ENCODE measurements at places on chromosomes 13 and 19. TPM values are rescaled to one million over a fixed set of nuclear protein-coding genes. Genes with fewer than 3 reads are reported as not detected.

Gene POU4F1
- total RNA-seq: not detected

Gene LSR
- total RNA-seq: 2.3 TPM

Gene SERP2
- total RNA-seq: 2.0 TPM

Gene PPM1N
- total RNA-seq: 1.0 TPM

GRCh38 chr13:111957913-111958450 lies 109.0 kb upstream of the SOX1 start:
- H3K36me3 ChIP-seq: no peaks in the 10 kb centered on the region
- no peak for DNase-seq
- no peaks in the 10 kb centered on the region for H3K27me3 ChIP-seq
- no peak overlapping the region for H3K4me3 ChIP-seq
- H3K4me1 ChIP-seq: no peaks in the 10 kb centered on the region

DNA sequence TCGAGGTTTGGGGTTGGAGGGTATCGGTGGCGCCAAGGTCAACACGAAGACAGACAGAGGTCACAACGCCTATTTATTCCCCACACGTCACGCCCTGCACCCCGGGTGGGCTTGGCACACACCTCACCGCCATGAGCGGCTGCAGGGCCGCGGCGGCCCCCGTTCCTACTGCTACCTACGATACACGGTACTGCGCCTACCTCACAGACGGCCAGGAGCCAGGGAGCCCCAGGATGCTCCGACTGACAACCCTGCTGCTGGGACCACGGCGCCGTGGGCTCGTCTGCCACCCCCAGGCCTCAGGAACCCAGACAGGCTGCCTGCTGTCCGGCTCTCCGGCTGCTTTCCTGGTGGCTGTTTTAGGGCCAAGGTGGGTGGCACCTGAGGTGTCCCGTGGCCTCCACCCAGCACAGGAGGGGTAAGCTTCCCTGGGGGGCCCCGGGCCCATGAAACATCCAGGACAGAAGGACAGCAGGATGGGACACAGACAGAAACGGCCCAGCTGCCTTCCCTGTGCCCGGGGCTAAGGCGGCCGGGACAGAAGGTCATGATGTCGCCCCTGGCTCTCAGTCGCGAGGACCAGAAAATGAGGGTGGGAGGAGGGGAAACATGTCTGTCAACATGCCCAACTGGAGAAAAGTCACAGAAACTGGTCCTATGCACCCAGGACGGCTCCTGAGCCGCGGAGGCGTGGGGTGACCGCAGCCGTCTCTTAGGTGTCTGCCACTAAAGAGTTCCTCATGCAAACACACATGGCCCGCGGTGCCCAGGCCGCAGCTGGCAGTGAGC lies 15.0 kb upstream of the SLC39A3 start:
- no peak overlapping the region for H3K4me3 ChIP-seq
- no peak for DNase-seq
- 0 out of 2 replicates have a peak, but pooled peaks cover 14% of the 10 kb centered on the region for H3K36me3 ChIP-seq
- H3K27ac ChIP-seq: no peak overlapping the region
- no peaks in the 10 kb centered on the region for H3K4me1 ChIP-seq
- H3K27me3 ChIP-seq: no peaks in the 10 kb centered on the region

- no peaks in the 10 kb centered on the region for H3K36me3 ChIP-seq
- peaks cover 11% of the 10 kb centered on the region for H3K4me1 ChIP-seq
- no peak for DNase-seq
- H3K27me3 ChIP-seq: no peaks in the 10 kb centered on the region
- H3K27ac ChIP-seq: no peak overlapping the region
Observed at GRCh38 chr13:74158571-74159352, 24.6 kb upstream of the KLF12 start.

DNA sequence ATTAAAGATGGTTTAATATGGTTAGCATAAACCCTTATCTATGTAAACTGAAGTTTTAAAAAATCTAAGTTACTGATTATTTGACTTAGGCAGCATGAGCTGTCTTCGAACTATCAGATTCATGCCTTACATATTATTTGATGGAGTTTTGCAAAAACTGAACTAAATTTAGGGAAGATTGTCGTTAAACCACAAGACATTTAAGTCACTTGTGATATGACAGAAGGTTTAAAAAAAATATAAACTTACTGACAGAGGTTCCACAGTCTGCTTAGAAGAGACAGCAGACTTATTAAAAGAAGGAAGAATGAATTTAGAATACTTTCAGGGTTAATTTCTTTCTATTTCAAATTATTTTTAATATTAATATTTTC lies 110.9 kb upstream of the FRY start:
- no peak overlapping the region for H3K4me3 ChIP-seq
- peaks cover 8% of the 10 kb centered on the region for H3K27me3 ChIP-seq
- no peaks in the 10 kb centered on the region for H3K36me3 ChIP-seq
- no peak overlapping the region for H3K27ac ChIP-seq
- H3K4me1 ChIP-seq: no peaks in the 10 kb centered on the region

DNA sequence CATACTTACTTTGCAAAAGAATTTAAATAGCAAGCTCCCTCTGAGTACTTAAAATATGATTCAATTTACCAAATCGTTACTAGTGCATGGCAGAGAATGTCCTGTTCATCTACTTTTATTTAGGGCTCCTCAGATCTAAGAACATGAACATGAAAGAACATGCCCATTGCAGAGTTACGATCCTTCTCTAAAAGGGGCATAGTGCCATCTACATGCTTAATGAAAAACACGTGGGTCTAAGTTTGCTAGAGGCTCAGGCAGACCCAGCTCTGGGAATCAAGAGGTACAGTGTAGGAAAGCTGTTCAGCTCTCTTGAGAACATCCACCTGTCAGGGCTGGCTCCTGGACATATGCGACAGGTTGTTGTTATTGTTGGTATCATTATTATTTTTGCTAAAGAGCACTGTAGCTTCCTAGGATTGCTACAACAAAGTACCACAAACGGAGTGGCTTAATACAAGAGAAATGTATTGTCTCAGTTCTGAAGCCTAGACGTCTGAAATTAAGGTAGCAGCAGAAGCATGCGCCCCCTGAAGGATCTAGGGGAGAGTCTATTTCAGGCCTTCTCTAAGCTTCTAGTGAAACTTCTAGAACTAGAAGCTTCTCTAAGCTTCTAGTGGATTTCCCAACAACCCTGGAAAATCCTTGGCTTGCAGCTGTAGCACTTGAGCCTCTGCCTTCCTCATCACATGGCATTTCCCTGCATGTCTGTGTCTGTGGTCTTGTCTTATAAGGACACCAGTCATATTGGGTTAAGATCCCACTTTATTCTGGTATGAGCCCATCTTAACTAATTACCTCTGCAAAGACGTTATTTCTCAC lies 133.9 kb downstream of the DCT start:
- H3K36me3 ChIP-seq: no peaks in the 10 kb centered on the region
- no peaks in the 10 kb centered on the region for H3K27me3 ChIP-seq
- peak; percentile 6 for DNase-seq
- peaks cover 38% of the 10 kb centered on the region for H3K4me1 ChIP-seq

DNA sequence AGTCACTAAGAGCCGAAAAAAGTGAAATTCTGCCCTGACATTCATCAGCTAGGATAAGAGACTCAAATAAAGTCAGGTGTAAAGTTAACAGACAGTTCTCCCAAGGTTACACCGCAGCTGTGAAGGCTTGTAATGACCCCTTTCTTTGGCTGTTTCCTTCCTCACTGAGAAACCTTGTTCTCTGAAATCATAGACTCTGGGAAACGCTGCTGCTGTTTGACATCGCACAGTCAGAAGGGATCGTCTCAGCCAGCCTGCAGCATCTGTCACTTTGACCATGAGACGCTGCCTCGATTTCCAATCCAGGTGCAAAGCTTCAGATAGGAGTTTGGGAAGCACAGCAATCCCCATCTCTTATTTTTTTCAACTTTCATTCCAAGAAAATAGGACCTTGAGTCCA lies 678 bp downstream of the BCAT2 start:
- no peaks in the 10 kb centered on the region for H3K36me3 ChIP-seq
- peaks cover 26% of the 10 kb centered on the region for H3K4me1 ChIP-seq

DNA sequence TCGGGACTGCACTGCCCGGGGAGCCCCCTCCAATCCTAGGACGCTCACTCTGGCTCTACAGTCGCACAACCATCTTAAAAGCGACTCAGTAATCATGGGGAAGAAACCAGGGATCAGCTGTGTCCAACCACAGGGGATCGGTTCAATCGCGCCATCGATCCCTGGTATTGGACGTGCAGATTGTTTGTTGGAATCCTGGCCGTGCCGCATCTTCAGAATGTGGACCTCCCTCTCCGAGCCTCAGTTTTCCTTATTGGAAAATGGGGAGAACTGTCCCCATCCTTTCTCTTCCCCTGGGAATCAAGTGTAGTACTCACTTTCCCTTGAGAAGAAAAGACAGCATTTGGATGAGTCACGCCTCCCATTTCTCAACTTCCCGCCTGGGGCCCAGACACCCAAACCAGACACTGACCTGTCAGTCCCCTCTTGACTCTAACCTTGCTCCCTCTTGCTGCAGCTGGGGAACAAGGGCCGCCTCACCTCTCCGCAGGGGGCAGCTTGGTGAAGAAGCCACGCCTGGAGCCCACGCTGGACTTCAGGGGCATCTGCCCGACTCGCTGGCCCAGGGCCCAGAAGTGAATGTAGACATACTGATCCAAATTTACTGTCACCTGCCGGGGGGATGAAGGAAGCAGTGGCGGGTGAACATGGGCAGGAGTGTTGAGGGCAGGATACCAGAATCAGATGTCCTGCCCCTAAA lies 17.6 kb downstream of the EMP3 start:
- H3K4me1 ChIP-seq: peaks cover 7% of the 10 kb centered on the region
- peak; percentile 16 for DNase-seq
- no peaks in the 10 kb centered on the region for H3K36me3 ChIP-seq
- H3K4me3 ChIP-seq: no peak overlapping the region
- no peak overlapping the region for H3K27ac ChIP-seq

GRCh38 chr13:59424661-59425060 lies 739.1 kb downstream of the DIAPH3 start:
- peaks cover 2% of the 10 kb centered on the region for H3K27me3 ChIP-seq
- peak overlapping the region; percentile 75 for H3K4me3 ChIP-seq
- H3K36me3 ChIP-seq: 0 out of 2 replicates have a peak, but pooled peaks cover 11% of the 10 kb centered on the region
- H3K27ac ChIP-seq: peak overlapping the region; percentile 97
- peak; percentile 80 for DNase-seq

DNA sequence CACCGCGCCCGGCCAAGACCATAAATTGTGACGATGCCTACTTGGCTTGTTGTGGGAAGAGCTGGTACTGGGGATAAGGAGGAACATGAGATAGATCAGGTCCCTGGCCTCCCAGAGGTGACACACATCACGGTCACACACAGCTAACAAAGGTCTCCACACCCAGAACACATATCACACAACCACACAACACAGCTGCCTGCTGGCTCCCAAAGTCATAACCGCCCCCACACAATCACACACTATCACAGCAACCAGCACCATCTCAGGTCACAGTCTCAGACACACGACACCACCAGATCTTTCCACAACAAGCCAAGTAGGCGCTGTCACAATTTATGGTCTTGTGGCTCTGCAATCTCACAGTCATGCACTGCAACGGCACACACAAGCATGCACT lies 5.7 kb downstream of the COL5A3 start:
- H3K4me1 ChIP-seq: peaks cover 28% of the 10 kb centered on the region
- H3K36me3 ChIP-seq: no peaks in the 10 kb centered on the region
- H3K4me3 ChIP-seq: no peak overlapping the region
- DNase-seq: no peak
- H3K27me3 ChIP-seq: no peaks in the 10 kb centered on the region
- no peak overlapping the region for H3K27ac ChIP-seq

GRCh38 chr19:12055784-12056183 lies 3.0 kb upstream of the ZNF878 start:
- no peak for DNase-seq
- H3K27me3 ChIP-seq: peaks cover 2% of the 10 kb centered on the region
- no peak overlapping the region for H3K27ac ChIP-seq
- 0 out of 2 replicates have a peak, but pooled peaks cover 4% of the 10 kb centered on the region for H3K36me3 ChIP-seq
- H3K4me1 ChIP-seq: peaks cover 18% of the 10 kb centered on the region

- no peak overlapping the region for H3K4me3 ChIP-seq
- peaks cover 5% of the 10 kb centered on the region for H3K36me3 ChIP-seq
- no peak overlapping the region for H3K27ac ChIP-seq
- H3K4me1 ChIP-seq: no peaks in the 10 kb centered on the region
- no peak for DNase-seq
Observed at GRCh38 chr13:84951128-84951527, 848.1 kb downstream of the SLITRK6 start.

- H3K27ac ChIP-seq: no peak overlapping the region
- H3K4me3 ChIP-seq: no peak overlapping the region
- peaks cover 6% of the 10 kb centered on the region for H3K4me1 ChIP-seq
- peaks cover 22% of the 10 kb centered on the region for H3K27me3 ChIP-seq
- peak; percentile 37 for DNase-seq
Observed at GRCh38 chr13:101127741-101128353, 288.5 kb downstream of the NALCN start.

GRCh38 chr13:110306960-110307766 lies at the start of the genes COL4A1 and COL4A2:
Gene COL4A1 (minus strand): TSS chr13:110307157. CDS start chr13:110307027, 130 bp downstream.
Gene COL4A2 (plus strand): TSS chr13:110307284. CDS start chr13:110307904, 620 bp downstream.
- peaks cover 2% of the 10 kb centered on the region for H3K27me3 ChIP-seq
- H3K4me1 ChIP-seq: peaks cover 72% of the 10 kb centered on the region
- peak within 1 kb of the TSS; percentile 90 for H3K27ac ChIP-seq
- H3K36me3 ChIP-seq: peaks cover 37% of the 10 kb centered on the region
- no peak for DNase-seq
